Skeletal muscle cell (primary cell): ENCODE measurements at places on chromosomes 16 and 17.
A peak's percentile ranks its signal among the peaks of the same experiment; 100 is the strongest.

DNA sequence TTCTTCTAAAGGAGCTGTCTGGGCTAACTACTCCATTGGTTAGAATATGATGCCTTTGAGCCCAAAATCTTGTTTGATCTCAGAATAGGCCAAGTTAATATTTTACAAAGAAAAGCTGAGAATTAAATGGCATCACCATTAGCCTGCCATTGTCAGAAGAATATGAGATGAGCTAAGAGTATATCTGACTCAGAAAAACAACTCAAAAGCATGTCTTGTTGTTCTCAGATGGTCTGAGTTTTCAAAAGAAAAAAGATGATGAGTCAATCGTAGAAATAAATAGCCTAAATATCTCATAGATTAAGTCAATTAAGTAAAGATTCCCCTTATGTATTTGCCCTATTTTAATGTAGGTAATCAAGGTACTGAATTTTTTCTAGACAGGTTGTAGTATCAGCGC lies 197.1 kb upstream of the TBX2 start:
- DNase-seq, result no peak

DNA sequence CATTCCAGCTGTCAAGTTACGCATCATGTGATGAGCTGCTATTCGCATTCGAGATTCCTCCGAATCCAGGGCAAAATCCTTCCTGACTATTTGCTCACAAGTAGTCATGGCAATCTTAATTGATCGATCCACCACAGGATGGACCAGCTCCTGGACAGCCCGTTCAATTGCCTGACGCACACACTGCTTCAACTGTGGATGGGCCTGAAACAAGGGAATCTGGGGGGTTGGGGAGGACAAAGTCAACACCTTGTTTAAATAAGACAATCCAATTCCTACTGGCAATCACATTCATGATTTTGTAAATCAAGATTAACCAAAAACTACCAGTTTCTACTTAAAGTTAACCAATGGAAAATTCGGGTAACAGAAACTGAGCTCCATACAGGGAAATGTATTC lies 28.4 kb downstream of the SETD6 start:
- DNase-seq, result no peak

- no peak for DNase-seq
Observed at GRCh38 chr16:65545413-65545956, 423.6 kb upstream of the CDH11 start.

GRCh38 chr16:57824888-57825287 lies 22.6 kb upstream of the KIFC3 start:
- DNase-seq, result no peak

DNA sequence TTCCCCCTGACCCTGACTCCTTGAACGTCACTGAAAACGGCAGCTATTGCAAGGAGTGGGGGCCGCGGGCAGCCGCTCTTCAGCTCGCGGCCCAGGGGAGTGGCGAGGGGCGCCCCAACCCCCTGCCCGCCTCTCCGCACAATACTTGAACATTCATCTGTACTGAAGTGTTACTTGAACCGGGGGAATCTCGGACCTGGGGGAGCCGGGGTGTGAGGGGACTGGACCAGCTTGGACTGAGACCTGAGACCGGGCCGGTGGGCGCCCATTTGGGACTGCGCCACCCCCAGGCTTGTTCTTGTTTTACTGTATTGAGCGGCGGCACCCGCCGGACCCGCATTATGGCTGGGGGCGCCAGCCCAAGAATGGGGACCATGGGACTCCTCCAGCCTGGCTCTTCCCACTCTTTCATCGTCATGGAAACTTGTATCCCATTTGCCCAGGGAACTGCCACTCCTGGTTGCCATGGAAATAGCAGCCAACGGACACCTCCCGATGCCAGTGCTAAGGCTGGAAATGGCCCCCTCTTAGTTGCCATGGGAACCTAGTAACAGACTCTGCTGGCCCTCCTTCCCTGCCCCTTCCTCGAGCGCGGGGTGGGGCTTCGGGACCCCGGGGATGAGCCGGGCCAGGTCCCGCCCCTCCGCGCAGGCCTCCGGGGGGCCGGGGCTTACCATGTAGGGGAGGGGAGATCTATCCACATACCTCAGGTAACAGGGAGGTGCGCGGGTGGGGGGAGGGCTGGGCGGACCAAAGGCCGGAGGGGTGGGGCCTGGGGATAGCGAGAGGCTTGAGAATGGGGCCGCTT lies 805 bp upstream of the ORAI3 start:
- peak; percentile 93 for DNase-seq

- no peak for DNase-seq
Observed at GRCh38 chr16:53711390-53711789, 7.4 kb downstream of the FTO start.

DNA sequence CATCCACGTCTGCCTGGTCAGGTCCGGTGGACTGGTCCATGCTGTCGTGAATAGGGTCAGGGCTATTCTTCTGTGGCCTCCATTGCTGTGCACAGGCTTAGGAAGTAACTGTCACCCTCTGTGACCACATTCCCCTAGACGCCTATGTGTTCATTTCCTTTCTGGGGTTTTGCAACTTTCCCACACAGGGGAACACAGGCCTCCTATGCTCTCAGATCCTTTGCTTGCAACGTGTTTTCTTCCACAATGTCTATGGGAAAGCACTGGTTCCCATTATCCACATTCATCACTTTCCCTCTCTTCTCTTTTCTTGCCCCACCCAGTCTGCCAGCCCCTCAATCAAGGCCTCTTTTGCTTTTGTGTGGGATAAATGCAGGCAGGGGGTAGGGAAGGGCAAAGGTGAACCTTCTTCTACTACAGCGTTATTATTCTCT lies 43.2 kb upstream of the DNAJA2 start:
- no peak for DNase-seq

GRCh38 chr17:67026341-67026740 lies 18.0 kb upstream of the CACNG1 start:
- DNase-seq, result no peak

- DNase-seq, result no peak
Observed at GRCh38 chr16:52548261-52549010, 1.5 kb upstream of the TOX3 start.

DNA sequence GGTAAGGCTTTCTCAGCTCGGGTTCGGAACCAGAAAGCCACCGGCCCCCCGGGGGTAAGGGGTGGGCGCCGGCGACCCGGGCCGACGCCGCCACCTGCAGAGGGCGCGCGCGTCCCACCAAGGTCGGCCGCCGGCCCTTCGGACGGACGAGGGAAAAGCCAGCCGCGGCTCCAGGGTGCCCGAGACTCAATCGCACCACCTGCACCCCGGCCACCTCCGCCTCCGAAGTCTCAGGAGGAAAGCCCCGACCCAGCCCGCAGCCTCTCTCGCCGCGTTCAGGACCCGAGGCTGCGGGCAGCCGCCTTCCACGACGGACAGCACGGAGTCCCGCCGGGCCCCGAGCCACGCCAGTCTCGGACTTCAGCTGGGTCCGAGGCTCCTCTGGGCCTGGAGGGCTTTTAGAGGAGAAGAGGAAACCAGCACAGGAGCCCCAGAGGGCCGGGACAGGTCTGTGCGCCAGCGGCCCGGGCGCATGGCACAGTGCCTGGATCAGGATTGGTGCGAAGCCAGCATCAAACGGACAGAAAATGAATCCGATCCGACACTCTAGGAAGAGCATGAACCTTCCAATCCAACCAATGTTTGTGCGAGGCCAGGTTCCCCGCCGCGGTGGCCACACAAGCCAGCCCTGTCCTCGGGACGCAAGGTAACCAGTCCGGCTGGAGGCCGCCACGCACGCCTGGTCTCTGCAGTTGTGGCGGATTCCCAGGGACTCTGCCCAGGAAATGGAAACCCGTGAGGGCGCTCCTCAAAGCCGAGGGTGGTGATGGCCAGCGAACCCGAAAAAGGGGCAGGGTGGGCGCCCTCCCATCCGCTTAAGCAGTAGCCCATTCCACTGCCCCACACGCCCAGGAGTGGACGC lies 6.7 kb downstream of the CBX8 start:
- DNase-seq, result no peak

- DNase-seq, result no peak
Observed at GRCh38 chr17:39954876-39955275, 7.9 kb upstream of the GSDMA start.

DNA sequence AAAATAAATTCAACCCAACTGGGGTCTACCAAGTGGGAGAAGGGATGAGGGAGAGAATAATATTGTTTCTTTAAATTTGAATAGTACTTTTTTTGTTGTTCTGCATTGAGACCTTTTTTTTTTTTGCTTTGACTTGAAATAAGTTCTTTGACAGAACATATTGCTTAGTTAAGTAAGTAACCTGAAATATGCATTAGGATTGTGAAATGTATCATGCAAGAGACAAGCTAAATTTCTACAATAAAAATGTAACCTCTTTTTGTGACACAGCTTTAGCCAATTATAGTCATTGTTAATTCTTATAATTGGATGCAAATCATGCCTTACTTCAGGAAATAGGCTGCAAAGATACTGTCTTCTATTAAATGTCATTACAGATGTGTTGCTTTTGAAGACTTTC lies 150.0 kb upstream of the GOT2 start:
- no peak for DNase-seq

DNA sequence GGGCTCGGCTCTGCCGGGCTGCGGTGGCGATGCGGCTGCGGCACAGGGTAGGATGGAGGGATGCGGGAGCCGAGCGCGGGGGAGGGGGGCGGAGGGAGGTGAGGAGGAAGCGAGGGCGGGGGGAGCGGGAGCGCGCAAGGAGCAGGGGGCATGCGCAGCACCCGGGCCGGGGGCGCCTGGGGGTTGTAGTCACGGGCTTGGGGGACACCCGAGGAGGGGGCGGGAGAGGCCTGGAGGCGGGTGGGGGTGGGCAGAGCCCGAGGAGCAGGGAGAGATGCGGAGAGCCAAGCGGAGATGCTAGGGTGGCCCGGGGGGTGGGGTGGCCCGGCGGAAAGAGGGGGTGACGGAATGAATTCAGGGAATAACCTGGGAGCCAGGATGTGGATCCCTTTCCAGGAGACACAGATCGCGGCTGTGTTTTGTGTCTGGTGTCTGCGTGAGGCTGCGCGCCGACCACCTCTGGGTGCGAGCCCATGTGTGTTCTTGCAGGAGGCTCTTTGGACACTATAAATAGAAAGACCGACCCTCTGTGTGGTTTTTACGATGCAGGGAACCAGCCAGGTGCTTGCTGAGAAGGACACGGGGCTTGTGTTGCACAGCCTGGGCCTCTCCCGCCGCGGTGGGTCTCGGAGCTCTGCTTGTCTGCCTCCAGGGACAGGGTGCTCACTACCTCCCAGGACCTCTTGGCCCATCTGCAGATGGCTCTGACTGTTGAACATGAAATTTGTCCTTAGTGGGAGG lies at the start of gene STX1B:
STX1B (minus strand) TSS at position 54 of the 741 bp plus-strand sequence. CDS start 242 bp downstream, outside the sequence.
- DNase-seq, result no peak

GRCh38 chr17:80482555-80483308 lies 6.3 kb upstream of the NPTX1 start:
- no peak for DNase-seq

GRCh38 chr17:69477204-69477902 lies 62.9 kb downstream of the MAP2K6 start:
- DNase-seq, result no peak
